ENCODE measurements at places on chromosomes 3 and 15.
A peak's percentile ranks its signal among the peaks of the same experiment; 100 is the strongest.

DNA sequence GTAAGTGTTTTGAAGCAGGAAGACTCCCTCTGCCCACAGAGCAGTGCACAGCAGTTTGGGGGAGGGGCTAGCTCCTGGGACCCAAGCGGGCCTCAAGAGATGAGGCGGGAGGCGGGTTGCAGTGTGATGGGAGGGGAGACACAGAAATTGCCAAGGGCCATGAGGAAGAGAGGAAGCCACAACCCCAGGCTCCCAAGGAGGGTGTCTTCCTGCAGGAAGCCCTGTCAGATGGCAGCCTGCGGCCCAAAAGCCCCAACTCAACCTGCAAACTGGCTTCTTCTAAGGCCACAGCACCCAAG, 7.3 kb upstream of the ISLR2 start:
- no peak for DNase-seq

DNA sequence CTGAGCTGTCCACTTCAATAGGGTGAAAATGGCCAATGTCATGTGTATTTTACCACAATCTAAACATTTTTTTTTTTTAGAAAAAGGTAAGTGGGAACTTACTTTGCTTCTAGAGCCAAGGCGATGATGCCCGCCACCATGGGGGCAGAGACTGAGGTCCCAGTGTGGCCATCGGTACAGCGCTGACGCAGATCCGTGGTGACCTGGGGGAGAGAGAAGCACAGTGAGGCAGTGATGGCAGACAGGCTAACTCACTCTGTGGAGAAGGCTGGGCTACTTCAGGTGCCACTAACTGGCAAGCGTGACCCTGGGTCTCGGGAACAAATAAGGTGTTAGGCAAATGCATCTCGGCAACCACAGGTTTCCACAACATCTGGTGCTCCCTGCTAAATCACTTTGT, 94.3 kb upstream of the SNRPA1 start:
- no peak for DNase-seq

- DNase-seq: no peak
These were observed 77.8 kb upstream of the GSK3B start for GRCh38 chr3:120172070-120172469.

DNA sequence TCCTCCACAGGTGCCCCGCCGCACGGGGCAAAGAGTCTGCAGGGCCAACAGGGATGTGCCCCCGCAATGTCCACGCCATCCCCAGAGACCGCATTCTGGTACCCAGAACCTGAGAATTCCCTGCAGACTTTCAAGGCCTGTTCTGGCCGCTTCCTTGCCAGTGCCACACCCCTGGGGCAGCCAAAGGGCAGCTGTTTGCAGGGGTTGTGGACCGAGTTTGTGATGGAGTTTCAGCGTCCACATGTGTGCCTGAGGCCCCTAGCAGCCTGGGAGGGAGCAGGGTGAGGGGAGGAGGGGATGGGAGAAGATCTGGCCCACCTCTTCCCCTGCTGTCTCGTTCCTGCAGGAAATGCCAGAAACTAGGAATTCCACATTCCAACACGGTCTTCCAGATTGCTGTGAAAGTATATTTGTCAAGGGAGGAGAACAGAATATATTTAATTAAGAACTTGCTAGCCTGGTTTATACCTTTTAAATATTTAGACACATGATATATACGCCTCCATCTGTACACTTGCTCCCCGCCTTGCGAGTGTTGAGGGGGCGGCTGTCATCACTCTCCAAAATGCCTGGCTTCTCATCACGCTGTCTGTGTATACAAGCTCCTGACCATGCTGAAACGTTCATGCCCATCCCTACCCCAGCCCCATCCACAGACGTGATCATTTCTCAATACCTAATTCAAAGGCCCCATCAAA, 31.1 kb upstream of the RASA2 start:
- DNase-seq: no peak

DNA sequence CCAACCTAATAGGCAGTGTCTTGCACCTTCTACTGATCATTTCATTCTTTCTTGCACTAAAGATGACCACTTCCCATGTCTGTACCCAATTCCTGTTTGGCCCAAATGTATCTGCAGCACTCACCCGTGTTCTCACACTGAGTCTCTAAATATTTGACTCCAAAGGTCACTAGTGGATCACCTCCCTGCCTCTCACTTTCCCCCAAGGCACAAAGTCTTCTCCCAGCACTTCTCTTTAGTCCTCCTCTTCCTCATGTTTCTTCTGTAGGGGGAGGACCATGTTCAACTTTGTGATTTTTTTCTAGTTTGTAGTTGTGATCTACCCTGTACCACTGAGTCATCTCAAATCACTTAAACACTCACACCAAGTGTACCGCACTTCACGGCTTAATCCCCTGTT, 13.9 kb downstream of the NR1I2 start:
- no peak for DNase-seq

GRCh38 chr3:127814325-127814781, 8.0 kb downstream of the MGLL start:
- DNase-seq: no peak

DNA sequence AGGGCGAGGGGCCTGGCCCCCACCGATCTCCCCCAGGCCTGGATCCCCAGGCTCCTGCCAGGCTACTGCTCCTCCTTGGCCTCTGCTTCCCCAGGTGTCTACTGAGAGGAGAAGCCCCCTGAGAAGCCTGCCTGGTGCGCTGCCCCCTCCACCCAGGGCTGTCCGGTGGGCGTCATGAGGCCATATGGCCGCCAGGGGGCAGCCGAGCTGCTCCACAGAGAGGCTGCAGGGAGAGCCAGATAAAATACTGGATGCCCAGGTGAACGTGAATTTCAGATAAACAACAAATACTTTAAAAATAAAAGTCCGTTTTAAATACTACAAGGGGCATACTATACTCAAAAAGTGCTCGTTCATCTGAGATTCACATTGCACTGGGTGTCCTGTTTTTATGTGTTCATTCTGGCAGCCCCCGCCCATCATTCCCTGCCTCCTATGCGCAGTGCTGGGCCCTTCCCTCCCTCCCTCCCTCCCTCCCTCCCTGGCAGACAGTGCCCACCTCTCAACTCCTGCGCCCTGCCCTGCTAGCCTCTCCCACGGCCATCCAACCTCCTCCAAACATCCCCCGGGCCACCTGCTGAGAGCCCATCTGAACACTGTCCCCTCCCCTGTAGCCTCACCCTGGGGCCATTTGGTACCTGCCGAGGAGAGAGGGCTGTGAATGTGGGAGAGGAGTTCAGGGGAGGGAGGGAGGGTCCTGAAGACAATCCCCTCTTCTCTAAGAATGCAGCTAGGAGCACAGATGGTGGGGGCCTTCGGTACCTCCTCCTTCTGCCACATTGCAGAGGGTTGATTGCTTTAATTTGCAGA, 29.6 kb downstream of the PSTPIP1 start:
- peak; percentile 6 for DNase-seq

DNA sequence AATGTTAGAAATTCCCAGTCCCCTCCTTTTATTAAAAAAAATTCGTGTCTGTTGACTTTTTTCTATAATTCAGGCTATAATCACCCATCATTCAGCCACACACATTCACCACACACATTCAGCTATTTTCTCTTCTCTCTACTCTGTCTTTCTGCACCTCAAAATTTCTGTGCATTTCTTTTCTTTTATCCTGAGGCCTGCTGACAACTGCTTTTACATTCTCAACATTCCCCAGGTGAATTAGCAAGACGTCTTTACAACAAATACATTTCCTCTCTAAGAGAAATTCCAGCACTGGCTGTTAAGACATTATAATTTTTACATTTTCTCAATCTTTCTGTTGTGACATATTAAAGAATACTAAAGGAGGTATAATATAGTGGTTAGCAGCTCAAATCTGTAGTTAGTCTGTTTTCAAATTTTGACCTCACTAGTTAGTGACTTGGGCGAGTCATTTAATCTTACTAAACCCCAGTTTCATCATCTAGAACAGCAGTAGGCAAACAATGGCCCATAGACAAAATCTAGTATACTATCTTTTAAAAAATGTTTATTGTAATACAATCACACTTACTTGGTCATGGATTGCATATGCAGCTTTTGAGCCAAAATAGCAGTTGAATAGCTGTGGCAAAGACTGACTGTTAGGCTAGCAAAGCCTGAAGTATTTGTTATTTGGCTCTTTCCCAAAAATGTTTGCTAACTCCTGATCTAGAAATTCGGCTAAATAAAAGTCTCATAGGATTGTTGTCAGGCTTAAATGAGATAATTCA, 350.7 kb downstream of the NSUN3 start:
- DNase-seq: no peak

GRCh38 chr3:17833786-17834559, 91.5 kb upstream of the TBC1D5 start:
- no peak for DNase-seq

GRCh38 chr15:61749169-61749568, 311.1 kb downstream of the VPS13C start:
- DNase-seq: no peak

DNA sequence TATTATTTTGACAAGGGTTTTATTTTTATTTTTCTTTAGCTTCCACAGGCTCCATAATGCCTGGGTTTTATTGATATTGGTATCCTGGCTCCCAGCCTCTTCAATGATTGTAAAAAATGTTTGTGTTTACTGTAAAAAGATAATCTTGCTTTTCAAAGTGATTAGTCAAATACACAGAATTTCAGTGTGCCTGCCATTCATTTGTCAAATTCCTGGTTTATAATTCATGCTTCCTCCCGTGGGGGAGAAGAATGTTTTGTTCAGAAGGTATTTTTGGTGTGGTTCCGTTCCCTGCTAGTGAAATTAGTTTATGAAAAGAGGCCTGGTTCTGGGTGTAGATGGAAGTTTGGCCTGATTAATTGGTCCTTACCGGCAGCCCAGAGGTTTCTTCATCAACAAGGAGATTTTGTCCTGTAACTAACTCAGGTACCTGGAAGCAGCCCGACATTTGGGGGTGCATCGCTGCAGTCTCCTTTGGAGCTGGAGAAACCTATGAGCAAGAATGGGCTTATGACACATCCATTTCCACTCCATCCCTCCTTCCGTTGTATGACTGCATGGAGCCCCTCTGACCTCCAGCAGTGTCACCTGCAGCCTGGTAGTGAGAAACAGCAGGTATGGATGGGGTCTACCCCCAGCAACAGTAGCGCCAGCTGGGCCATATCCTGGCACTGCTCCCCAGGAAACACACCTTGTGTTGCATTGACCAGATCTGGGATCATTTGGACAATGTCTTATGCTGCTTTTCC, 101.5 kb downstream of the PGPEP1L start:
- DNase-seq: no peak

DNA sequence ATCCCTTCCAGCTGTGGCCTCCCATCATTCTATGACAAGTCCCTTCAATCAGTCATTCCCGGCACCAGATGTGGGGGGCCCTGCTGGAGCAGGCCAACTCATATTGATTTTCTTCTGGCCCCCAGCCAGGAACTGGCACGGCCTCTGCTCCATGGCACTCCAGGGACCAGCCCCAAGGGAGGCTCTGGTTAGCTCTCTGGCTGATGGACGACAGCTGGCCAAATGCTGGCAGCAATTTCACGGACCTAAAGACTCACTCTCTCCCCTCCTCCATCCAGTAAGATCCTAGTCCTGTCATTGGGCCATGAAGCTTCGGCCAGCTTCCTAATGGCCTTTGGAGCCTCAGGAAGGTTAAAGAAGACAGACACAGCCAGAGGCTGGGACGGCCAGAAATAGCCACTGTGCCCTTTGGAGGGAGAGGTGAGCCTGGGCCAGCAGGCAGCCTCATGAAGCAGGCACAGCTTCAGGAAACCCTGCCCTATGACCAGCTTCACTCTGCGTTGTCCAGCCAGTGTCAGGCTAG, 131.0 kb downstream of the MEX3B start:
- DNase-seq: peak; percentile 9

DNA sequence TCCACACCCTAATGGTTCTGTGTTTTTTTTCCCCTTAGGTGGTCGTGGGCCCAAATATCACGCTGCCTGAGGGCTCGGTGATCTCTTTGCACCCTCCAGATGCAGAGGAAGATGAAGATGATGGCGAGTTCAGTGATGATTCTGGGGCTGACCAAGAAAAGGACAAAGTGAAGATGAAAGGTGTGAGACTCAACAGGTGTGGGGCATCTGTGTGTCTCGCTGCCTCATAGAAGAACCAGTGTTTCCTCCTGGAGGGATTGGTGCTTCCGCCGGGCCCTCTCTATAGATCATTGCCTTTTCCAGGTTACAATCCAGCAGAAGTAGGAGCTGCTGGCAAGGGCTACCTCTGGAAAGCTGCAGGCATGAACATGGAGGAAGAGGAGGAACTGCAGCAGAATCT, 7.0 kb downstream of the EIF2B5 start:
- no peak for DNase-seq

- no peak for DNase-seq
These were observed 631.6 kb upstream of the EPHA6 start for GRCh38 chr3:96182756-96183155.

DNA sequence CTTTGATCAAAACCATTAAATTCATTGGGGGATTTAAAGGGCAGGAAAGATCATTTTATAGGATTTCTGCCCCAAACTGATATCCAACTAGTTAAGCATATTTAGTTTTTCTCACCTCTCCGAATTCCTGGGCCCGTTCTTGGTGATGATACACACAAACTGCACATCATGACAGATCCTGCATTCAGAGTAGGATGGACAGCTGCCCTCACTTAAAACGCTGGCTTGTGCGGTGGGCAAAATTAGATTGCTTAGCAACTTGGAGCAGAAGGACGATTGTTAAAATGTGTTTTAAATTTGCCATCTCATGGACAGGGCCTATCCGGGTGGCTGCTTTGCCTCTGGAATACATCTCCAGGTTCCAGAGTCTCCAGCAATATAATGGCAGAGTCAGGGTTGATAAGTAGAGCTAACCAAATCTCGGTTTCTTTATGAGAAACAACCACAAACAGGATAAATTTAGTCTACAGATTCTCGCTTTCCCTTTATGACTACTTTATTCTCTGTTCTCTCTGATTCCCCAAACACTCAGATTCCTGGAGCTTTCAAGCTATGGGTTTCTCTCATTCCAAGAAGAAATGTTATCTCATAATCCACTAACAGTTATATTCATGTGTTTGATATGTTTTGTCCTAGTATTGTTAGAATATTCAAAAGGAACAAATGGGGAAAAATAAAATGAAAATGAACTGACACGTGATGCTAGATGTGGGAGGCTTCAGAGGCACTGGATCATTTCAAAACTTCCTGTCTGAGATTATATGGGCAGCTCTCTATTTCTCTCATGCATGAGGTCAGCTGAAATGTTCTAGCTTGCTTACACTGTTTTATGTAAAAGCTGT, 1014.1 kb upstream of the SEMA6D start:
- DNase-seq: no peak

DNA sequence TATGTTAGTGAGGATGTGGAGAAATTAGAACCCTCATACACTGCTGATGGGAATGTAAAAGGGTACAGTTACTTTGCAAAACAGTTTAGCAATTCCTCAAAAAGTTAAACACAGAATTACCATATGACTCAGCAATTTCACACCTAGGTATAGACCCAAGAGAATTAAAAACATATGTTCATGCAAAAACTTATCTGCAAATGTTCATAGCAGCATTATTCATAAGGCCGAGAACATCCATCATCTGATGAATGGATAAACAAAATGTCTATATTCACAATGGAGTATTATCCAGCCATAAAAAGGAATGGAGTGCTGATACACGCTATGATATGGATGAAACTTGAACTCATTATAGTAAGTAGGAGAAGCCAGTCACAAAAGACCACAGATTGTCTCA, 10.3 kb downstream of the SEC13 start:
- DNase-seq: no peak
